GM12878 (cell line): ENCODE measurements at places on chromosomes 3 and 15.

- no peak for DNase-seq
These were observed 61.7 kb upstream of the VGLL3 start for GRCh38 chr3:87052499-87053260.

- DNase-seq: no peak
These were observed 1271.7 kb upstream of the GBE1 start for GRCh38 chr3:83033133-83033532.

DNA sequence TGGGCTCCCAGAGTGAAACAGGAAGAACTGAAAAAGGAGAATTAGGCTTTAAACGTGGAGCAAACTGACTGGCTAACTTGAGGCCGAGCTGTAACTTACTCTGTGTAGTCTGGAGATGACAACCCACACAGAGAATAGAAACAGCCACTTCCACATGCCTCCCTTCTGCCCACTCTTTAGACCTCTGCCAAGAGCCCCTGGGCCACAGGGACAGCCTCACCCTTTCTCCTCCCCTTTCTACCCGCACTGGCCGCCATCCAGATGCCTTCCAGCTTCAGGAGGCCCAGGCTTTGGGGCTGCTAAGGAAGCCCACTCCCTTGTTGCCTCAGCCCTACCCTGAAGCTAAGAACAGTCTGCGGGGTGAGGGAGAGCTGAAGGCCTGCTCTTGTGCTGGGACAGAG lies 6.8 kb downstream of the ARHGAP31 start:
- no peak for DNase-seq

DNA sequence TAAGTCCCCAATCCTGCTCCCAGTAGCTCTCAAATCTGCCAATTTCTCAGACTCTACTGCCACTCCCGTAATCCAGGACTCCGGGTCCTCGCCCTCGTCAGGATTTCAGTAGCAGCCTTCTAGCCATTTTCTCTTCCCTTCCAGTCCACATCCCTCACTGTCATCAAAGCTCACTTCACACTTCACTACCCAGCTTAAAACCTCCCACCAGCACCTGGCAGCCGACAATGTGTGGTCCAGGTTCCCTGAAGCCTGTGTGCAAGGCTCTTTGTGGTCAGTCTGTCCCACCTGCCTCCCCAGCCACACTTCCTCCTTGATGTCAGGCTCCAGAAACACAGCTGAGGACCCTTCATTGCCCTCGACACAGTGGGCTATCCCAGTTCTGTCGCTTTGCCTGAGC lies 304.5 kb upstream of the ROPN1 start:
- DNase-seq: no peak

- peak; percentile 34 for DNase-seq
These were observed 83.5 kb upstream of the BCL6 start for GRCh38 chr3:187828579-187829452.

DNA sequence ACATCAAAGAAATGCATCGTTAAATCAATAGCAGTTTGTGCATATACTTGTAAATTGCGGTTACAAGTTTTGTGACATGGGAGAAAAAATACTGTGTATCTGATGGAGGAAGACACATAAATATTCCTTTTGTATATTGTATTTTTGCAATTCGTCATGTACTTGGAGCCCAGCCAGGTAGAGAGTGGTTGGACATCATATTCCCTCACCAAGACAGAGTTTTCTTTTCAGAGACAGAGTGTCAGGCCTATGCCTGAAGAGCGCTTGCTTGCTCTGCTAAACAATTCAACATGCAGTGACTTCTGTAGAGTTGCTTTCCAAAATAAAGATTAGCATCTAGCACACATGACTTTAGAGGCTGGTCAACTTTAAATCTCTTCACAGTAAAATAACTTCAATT lies 24.8 kb upstream of the MEIS2 start:
- DNase-seq: no peak

DNA sequence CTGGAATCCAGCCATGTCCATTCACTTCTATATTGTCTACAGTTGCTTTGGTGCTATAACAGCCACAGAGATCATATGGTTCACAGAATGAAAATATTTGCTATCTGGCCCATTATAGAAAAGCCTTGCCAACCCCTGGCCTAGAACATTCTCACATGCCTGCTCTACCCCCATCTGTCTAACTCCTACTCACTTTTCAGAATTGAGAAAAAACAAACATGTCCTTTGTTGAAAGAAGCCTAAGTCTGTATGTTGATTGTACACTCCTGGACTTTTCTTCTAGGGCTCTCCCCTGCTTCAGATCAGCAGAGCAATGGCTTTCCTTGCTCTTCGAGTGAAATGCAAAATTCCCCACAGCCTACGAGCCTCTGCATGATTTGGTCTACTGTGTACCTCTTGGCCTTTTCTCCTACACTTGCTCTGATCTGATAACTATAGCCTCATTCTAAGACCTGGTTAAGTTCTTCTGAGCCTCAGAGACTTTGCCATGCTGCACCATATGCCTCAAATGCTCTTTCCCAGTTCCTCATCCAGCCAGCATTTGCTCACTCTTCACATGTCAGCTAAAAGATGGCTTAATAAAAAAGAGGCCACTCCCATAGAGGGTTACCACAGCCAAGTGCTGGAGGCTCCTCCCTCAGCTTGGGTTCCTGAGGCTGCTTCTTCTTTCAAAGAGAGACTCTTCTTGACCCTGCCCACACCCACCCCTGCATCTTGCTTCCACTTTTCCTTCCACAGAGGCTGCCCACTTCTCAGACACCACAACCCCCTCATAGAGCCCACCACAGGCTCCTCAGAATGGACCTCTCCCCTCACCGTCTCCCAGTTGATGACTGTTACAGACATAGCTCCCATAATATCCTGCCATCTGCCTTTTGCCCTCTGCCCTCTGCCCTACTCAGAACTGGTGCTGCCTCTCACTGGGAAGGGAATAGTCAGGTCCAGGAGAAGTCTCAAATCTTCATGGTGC lies 22.9 kb upstream of the DCLK3 start:
- no peak for DNase-seq

GRCh38 chr3:197242784-197243432 lies 55.5 kb downstream of the DLG1 start:
- no peak for DNase-seq

GRCh38 chr3:120469440-120469839 lies 18.6 kb upstream of the FSTL1 start:
- DNase-seq: no peak

DNA sequence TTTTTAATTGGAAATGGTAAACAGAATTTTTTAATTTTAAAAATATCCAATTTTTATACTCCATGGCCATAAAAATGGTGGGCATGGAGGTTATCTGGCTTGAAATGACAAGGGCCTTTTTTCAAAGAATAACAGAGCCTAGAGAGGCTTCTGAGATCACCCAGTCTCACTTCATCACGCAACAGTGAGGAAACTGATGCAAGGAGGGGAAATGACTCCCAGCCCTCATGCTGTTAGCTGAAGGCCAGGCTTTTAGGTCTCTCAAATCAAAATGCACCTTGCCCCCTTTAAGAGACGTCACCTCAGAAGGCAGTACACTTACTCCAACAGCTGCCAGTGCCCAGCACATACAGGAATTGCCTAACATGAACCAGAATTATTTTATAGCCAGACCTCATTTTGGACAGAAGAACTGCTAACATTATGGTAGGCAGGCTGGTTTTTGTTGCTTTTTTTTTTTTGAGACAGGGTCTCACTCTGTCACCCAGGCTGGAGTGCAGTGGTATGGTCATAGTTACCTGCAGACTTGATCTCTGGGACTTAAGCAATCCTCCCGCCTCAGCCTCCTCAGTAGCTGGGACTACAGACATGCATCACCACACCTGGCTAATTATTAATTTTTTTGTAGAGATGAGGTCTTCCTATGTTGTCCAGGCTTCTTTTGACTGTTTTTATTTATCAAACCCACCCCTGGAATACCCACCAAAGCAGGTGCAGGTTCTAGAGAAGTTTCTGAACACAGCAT lies 9.1 kb downstream of the RAB43 start:
- no peak for DNase-seq

- DNase-seq: no peak
These were observed 688.3 kb upstream of the LMCD1 start for GRCh38 chr3:7813365-7813764.

DNA sequence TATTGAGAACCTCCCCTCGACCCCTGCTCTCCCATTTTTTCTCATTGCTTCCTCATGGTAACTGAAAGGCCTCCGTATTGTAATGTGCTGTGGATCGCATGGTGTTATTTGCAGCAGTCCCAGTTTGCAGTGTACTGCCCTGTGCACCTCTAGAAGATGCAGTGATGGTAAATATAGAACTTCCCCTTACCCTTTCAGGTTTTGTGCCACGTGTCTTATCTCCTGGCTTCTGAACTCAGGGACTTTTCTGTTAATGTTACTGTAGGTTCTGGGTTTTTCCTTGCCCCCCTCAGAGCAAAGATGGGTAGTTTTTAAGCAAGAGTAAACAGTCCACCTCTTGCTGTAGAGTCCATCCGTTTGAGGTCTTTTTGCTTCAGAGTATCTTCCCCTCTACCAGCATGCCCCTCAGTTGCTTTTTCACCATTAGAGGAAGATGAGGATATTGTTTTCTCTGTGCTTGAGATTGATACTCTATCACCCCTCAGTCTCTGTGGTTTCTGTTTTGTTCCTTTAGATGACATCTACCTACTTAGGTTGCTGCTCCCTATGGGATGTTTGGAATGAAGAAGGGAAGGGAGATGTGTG lies 22.4 kb downstream of the CHD2 start:
- no peak for DNase-seq

DNA sequence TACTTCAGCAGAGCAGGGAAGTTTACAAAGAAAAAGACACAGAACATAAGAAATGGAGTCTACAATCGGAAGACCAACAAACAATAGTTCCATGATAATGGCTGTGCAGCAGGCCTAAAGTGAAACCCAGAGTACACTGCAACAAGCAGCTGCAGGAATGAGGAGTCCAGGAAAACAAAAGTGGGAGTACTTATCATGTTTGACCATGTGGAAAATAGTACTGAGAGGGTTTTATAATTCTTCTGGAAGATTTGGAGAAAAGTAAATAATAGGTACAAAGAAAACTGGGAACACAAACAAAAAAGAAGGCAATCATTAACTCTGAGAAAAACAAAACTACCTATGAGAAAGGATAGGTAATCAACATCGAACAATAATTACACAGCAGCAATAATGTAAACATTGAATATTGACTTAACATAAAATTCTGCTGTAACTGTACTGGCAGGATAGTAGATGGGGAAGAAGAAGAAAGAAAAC lies 87.5 kb downstream of the NEK10 start:
- DNase-seq: no peak

DNA sequence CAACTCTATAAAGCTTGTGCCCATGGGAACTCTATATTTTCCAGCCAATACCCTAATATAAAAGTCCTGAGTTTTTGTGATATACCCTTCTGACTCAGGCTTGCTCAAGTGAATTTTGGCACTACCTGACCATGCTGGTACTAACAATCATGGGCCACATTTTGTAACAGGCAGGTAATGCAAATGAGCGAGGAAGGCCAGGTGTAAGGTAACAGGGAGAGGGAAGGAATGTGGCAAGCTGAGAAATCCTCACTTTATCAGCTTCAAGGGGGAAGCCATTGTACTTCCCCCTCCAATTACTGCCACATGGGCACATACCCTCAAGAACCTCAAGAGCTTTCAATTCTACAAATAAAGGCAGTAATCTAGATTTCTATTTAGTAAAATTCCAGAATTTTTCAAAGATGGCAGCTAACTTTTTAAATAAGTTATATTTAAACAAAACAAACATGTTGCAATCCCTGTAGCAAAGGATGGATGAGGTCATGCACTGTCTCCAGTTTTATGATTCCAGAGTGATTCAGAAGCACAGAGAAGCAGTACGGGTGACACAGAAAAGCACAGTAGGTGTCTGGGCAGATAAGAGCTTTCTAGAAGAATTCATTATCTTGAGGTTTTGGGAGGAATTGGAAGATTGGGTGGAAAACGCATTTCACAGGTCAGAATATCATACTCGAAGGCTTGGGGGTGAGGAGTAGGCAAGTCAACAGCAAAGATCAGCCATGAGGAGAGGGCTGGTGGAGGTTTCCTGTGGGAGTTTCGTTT lies 87.6 kb downstream of the FOXP1 start:
- DNase-seq: no peak

- no peak for DNase-seq
These were observed 234.5 kb upstream of the ZBTB20 start for GRCh38 chr3:115381573-115381912.

DNA sequence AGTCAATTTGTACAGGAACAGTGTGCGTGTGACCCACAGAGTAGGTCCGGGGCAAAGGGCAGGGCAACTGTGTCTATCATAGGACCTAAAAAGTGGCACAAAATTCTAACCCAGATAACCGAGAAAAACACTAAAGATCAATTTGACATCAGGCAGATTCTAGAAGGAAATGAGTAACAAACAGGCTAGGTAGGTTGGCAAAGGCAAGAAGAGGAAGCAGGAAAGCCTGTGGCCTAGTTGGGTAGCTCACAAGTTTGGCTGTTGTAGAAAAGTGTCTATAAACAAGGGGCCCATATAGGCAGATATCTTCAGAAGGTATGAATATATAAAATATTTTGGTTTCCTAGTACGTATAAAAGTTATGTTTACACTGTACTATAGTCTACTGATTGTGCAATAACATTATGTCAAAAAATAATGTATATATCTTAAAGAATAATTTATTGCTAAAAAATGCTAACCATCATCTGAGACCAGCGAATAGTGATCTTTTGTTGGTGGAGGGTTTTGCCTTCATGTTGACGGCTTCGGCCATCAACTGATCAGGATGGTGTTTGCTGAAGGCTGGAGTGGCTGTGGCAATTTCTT lies 13.3 kb upstream of the OR5K1 start:
- no peak for DNase-seq

- no peak for DNase-seq
These were observed 412.0 kb downstream of the FHIT start for GRCh38 chr3:60839246-60839645.

- no peak for DNase-seq
These were observed 326.6 kb downstream of the ARPP21 start for GRCh38 chr3:35965908-35966307.

DNA sequence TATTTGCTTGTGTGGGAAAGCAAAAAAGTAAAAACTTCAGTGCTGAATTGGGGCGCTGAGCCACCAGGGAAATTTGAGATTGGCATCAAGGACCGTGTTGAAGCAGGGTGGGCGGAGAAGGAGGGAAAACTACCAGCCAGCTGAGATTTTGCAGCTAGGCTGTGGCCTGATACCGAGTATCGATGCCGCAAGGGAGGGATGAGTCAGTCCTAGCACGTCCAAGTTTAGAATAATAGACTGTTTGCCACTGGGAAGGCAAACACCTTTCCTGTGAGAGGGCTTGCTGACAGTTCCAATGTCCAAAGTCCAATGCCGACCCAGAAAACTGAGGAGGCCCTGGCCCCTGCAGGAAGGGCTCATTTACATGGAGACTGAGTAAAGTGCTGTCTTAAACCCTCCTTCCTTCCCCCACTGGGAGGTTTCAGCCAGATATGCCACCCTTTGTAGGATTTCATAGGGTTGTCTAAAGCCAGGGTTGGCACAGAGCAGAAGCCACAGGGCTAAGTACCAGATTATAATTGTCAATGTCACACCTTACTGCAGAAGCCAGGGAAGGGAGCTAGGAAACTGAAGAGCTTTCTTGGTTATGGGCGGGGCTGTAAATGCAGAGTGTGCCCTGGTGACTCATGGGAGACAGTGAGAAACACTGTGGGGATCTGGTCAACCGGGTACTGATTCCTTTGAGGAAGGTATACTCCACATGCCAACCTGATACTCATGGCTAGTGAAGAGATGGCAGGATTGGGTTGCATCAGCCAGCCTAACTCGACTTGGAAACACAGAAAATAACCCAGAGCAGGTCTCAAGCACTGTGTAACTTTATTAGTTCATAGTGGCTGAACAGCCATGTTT lies 28.4 kb upstream of the PIK3CB start:
- DNase-seq: no peak

GRCh38 chr3:170049146-170050000 lies 11.6 kb downstream of the GPR160 start:
- no peak for DNase-seq
